Fibroblast of villous mesenchyme (primary cell): ENCODE measurements at places on chromosomes 2 and 18.

- DNase-seq: no peak
Measured at GRCh38 chr2:215826376-215826775, 187.0 kb downstream of the MREG start.

- no peak for DNase-seq
Measured at GRCh38 chr18:48238636-48239035, 170.5 kb downstream of the ZBTB7C start.

- no peak for DNase-seq
Measured at GRCh38 chr2:173247156-173247555, 107.5 kb upstream of the CDCA7 start.

DNA sequence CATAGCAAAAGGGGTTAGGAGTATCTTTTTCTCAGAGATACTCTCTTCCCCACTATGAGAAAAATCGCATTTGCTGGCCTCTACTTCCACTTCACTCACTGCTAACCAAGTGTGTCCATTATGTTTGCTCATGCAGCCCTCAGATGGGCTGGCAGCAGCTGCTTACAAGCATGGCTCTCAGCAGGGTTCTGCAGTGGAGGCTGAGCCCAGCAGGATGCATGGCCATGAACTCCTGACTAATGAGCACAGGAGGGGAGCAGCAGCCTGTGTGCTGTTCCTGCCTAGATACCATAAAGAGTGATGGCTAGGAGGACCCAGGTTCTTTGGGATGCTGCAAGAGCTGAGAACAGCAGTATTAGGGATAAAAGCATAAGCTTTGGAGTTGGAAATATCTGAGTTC is 316.9 kb upstream of the THSD7B start:
- no peak for DNase-seq

- DNase-seq: peak; percentile 73
Measured at GRCh38 chr2:175414882-175415487, 233.5 kb upstream of the ATP5MC3 start.

- DNase-seq: no peak
Measured at GRCh38 chr2:33444967-33445366, 31.5 kb upstream of the RASGRP3 start.

- no peak for DNase-seq
Measured at GRCh38 chr2:176158855-176159662, 2.0 kb downstream of the HOXD3 start.

- peak; percentile 29 for DNase-seq
Measured at GRCh38 chr2:13114391-13114790, 397.7 kb downstream of the TRIB2 start.

- no peak for DNase-seq
Measured at GRCh38 chr2:191739194-191739593, 61.3 kb downstream of the NABP1 start.

- peak; percentile 51 for DNase-seq
Measured at GRCh38 chr2:224366267-224366844, 35.6 kb downstream of the FAM124B start.

DNA sequence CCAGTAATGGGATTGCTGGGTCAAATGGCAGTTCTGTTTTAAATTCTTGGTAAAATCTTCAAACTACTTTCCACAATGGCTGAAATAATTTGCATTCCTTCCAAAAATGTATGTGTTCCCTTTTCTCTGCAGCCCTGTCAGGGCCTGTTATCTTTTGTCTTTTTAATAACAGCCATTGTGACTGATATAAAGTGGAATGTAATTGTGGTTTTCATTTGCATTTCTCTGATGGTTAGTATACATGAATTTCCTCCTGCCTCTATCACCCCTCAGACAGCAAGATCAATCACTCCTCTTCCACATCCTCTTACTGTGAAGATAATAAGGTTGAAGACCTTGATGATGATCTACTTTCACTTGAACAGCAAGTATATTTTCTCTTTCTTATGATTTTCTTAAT is 304.8 kb upstream of the FSIP2 start:
- no peak for DNase-seq

GRCh38 chr2:4930704-4931103 is 761.5 kb upstream of the SOX11 start:
- no peak for DNase-seq

DNA sequence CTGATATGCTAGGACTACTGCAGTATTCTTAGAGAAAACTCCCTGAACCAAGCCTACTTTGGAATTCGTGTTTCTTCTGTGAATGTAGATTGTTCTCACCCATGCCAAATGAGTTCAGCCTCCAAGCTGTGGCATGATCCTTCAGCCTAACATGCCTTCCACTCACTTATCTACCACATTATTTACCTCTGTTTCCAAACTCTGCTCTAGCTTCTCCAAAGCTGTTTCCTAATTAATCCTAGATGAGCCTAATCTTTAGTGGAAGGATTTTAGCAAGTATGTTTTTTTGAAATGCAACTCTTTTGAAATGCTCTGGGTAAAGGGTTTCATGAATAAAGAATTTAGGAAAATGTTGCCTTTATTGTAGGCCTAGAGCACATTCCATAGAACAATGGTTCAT is 152.9 kb upstream of the MMADHC start:
- DNase-seq: peak; percentile 70

DNA sequence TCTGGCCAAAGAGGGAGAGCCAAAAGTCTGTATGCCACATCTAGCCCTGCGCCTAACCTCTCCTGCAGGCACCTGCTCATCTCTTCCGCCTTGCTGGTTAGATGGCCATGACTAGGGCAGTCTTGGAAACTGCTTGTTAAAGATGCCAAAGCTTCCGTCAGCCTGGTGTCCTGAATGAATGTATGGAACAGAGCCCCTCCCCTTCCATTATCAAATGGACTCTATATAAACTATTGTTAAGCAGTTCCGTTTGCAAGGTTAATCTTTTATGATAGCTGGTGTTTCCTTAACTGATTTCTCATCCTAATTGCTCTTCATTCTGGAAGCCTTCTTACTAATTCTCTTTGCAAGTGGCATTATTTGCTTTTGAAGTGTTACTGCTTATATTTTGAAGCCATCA is 87.1 kb downstream of the ATP9B start:
- no peak for DNase-seq

DNA sequence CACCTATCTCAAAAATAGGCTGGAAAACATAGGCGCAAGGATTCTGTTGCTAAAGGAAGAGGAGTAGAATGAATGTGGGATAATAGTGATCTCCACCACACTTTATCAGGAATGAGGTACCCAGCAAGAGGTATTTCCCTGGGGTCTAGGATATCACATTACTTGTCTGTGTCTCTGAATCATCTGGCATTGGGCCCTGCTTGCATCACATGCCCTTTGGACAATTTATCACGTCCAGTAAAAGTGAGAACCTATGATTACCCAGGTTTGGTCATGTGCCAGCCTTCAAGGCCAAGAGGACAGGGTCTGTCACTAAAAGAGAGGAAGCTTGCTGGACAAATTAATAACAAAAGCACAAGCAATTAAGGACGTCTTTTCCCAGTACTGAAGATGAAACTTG is 11.4 kb upstream of the TRAPPC8 start:
- peak; percentile 11 for DNase-seq

GRCh38 chr2:28906821-28907220 is 12.4 kb downstream of the WDR43 start:
- DNase-seq: no peak

DNA sequence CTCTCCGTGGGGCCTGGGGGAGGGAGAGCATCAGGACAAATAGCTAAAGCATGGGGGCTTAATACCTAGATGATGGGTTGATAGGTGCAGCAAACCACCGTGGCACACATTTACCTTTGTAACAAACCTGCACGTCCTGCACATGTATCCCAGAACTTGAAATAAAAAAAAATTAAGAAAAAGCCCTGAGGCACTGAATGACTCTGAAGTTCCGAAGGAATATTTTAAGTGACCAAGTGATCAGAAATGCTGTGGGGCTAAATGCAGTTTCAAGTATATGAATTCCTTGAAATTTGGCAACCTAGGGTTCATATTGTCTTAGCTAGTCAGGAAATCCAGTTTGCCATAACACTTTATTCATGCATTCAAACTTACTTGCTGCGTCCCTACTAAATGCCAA is 127.5 kb downstream of the MC4R start:
- DNase-seq: no peak

DNA sequence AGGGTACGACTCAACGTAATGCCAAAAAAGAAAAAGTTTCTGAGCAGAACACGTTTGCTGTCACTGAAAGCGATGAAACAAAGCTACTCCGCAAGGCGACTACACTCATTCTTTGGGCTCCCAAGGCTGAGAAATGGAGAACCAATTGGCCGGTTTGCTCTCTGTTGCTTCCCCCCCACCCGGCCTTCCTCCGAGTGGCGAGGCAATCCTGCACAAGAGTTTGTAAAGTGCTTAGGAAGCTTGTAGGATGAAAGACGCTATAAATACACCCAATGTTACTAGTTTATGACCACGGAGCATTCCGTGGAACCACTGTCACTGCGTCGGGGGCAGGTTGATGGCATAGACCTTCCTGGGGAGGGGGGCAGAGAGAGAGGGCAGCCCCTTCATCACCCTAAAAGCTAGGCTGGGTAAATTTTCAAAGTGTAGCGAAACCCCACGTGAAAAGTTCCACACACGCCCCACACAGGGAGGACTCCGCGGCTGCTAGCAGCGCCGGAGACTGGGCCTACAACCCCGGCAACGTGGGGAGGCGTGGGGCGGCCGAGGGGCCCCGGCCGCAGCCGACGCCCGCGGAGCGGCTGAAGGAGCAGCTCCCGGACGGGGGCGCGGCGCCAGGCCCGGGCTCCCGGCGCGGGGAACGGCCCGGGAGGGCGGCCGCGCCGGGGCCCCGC is 915 bp downstream of the CUL3 start:
- DNase-seq: peak; percentile 54

- no peak for DNase-seq
Measured at GRCh38 chr2:43839776-43840564, 1.2 kb downstream of the ABCG8 start.
